CD4-positive, alpha-beta T cell treated with Interleukin-15 for 1 hour (primary cell): ENCODE measurements at places on chromosomes 3 and 15.
A peak's percentile ranks its signal among the peaks of the same experiment; 100 is the strongest.

DNA sequence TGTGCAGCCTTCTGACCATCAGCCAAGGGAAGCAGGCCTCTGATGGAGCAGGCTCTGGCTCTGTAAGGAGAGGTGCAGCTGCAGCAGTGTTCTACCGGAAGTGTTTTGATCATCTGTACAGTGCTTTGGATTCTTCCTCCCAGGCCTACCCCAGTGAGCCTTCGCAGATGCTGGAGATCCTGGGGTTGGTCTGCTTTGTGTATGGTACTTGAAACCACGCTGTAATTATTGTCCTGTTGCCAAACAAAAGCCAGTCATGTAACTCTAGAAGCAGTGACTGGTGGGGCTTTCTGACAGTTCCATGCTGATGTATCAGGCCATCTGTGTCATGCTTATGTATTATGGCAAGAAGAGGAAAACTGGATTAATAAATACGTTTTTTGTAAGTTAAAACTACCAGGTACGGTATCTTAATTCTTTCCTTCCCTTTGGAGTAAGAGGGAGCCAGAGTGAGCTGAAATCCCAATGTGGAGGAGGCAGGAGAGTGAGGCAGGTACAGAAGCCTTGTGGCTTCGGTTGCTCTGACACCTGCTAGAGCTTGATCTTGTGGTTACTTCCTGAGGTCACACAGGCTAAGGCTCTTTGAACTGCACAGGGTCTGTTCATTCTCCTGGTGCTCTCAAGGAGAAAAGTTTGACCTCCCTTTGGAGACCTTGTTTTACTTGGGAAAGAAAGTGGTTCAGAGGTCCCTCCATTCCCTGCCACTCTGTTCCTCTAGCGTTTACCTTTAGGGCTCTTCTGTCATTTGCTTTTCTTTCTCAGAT is 3.7 kb downstream of the TMEM42 start:
- no peak for DNase-seq

- DNase-seq = peak; percentile 8
Observed at GRCh38 chr15:70053001-70053715, 44.6 kb downstream of the TLE3 start.

- no peak for DNase-seq
Observed at GRCh38 chr3:192352142-192352541, 375.2 kb downstream of the FGF12 start.

DNA sequence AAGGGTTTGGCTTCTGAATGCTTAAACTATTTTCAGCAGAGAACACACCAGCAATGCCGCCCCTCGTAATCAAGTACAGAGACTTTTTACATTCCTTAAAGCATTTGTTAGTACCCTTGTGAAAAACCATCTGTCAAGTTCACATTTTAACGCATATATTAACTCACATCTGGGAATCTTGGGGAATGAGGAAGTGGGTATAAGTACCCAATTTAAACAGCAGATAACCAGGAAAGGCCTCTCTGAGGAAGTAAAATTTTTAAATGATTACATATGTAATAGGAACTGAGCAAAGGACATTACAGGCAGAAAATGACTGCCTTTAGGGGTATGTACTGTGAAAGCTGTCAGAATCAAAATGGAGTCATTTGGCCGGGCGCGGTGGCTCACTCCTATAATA is 12.8 kb upstream of the CFAP44 start:
- DNase-seq = no peak

- no peak for DNase-seq
Observed at GRCh38 chr3:47161983-47162696, 1.8 kb downstream of the SETD2 start.

DNA sequence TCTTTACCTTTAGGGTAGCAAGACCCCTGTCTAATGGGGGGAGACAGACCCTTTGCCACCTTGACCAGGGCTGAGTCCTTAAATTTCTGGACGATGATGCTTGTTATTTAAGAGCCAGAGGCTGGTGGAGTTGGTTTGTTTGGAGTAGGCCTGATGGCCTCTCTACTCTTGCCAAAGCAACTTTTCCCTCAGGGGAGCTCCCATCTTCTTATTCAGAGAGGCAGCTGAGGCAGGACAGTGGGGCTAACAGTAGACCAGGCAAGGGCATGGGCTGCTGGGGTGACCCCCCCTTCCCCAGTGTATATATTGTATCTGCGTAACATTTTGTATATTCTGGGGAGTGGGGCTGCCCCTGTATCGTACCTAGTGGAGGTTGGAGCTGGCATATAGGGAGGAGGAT is 10.3 kb downstream of the RPS17 start:
- DNase-seq = no peak

GRCh38 chr15:72797338-72797689 is 13.8 kb upstream of the ADPGK start:
- DNase-seq = no peak

GRCh38 chr3:186097663-186098451 is 11.0 kb downstream of the ETV5 start:
- DNase-seq = no peak

DNA sequence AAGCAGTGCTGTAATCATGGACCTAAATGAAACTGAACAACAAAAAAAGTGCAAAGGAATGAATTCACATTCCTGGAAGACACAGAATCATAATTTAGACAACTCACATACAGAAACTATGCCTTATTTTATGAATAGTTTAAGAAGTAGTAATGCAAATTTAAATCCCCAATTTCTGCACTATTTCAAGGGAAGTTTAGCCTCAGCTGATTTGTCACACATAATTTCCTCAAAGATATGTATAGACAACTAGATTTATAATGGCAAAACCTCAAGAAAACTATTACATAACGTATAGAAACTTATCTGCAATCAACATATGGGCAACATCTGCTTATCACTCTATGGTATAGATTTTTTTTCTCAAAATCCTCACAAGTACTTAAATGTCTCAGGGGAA is 7.8 kb upstream of the PTX3 start:
- DNase-seq = no peak

GRCh38 chr3:8903191-8903590 is 60.1 kb downstream of the RAD18 start:
- DNase-seq = no peak

GRCh38 chr15:39713846-39714245 is 68.8 kb downstream of the FSIP1 start:
- DNase-seq = no peak

- DNase-seq = no peak
Observed at GRCh38 chr3:119974656-119975055, 119.6 kb downstream of the GSK3B start.

- DNase-seq = no peak
Observed at GRCh38 chr15:66927201-66928077, 138.0 kb upstream of the SMAD3 start.

DNA sequence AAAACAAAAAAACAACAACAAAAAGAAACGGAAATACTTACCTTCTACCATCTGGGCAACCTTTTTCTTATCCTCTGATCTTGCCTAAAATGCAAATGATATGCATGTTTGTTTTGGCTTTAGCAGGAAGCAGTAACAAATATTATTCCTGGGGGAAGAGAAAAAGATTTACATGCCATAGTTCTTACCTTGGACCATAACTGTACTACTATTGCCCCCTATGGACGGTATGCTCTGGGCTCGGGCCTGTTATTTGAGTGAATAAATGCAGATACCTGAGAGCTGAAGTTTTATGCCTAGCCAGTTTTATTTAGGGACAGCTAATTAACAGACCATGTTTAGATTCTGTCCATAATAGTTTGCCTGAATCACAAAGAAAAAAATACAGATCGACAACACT is 12.6 kb upstream of the STARD5 start:
- peak; percentile 53 for DNase-seq

DNA sequence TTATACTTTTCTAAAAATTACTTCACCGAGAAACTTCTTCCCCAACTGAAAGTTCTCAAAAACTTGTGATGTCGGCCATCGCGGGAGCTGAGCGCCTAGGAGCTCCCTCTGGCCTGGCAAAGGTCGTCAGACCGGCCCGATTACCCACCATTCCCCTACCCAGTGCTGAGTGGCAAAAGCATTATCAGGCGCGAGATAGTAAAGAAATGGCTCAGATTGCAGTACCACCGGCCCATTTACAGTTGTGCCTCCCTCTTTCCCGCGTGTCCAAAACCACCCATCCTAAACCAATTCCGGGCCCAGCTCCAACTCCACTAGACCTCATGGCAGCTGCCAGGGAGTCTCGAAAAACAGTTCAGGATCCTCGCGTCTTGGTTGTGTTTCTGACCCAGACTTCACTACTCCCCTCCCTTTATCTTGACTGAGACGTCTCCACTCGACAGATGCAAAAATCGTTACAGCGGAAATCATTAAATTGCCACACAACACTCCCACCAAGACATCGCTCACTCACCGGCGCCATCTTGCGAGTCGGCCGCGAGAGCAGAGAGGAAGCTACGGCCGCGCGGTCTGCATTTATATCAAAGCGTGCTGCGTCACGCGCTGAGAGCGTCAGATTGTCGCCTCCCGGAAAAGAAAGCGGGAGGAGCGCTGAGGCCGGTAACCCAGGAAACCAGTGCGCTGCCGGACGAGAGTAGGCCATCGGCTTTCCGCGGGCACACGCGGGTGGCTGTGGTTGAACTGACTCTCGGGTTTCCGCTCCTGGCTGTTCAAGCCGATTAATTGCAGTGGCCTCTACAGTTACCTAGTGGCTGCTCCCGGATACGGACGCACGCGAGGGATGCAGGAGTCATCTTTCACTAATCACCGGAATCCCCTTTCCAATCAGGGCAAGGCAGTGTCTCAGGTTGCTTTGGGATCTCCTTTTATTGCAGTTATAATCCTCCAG is at the start of gene RPL22L1:
Gene RPL22L1, minus strand, starts transcription at position 551 of the 949 bp plus-strand sequence. Its CDS starts 28 bp downstream, at position 523.
- peak; percentile 95 for DNase-seq

DNA sequence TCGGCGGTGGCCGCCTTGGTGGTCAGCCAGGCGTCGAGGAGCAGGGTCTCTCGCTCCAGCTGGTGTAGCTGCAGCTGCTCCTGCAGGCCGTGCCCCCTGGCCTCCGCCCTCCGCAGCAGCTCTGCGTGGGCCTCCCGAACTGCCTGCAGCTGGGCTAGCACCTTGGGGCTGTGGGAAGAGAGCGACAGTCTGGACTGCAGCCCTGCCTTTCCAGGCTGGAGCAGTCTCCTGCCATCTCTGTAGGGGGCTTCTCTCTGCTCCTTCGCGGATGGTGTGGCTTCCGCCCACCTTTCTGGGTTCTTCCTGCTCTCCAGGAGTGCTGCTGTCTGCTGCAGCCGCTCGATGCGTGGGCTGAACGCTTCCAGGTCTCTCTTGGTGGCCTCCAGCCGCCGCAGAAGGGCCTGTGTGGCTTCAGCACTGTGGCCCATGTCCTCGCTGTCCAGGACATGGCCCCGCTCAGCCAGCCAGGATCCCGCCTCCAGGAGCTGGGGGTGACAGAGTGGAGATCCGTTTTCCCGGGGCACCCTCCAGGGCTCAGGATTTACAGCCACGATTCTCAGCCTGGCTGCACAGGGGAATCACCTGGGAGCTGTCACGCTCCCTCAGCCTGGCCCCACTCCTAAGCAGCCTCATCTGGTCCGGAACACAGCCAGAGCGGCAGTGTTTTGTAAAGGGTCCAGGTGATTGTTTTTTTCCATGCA is 16.8 kb downstream of the PLA2G4B start:
- no peak for DNase-seq

DNA sequence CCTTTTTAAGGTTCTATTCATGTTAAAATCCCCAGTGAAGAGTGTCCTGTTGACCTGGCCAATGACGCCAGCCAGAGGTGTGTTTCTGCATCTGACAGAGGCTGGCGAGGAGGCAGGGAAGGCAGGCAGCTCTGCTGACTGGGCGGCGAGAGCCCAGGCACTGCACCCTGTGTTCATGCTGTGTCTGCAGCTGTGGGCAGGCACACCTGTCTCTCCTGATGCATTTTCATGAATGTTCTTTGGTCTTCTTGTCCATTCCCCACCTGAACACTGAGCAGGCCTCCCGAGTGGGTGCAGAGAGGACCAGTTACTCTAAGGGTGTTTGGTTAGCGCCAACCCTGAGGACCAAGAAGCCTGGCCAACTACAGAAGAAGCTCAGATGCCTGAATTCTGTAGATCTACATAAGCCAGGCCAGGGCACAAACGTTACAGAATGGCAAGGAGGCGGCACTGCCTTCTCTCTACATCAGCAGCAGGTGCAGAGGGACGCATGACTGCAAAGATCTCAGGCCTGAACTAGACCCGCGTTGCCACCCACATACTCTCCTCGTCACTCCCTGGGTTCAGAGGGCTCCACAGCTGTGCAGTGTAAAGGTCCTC is 233.7 kb downstream of the OCA2 start:
- DNase-seq = no peak

DNA sequence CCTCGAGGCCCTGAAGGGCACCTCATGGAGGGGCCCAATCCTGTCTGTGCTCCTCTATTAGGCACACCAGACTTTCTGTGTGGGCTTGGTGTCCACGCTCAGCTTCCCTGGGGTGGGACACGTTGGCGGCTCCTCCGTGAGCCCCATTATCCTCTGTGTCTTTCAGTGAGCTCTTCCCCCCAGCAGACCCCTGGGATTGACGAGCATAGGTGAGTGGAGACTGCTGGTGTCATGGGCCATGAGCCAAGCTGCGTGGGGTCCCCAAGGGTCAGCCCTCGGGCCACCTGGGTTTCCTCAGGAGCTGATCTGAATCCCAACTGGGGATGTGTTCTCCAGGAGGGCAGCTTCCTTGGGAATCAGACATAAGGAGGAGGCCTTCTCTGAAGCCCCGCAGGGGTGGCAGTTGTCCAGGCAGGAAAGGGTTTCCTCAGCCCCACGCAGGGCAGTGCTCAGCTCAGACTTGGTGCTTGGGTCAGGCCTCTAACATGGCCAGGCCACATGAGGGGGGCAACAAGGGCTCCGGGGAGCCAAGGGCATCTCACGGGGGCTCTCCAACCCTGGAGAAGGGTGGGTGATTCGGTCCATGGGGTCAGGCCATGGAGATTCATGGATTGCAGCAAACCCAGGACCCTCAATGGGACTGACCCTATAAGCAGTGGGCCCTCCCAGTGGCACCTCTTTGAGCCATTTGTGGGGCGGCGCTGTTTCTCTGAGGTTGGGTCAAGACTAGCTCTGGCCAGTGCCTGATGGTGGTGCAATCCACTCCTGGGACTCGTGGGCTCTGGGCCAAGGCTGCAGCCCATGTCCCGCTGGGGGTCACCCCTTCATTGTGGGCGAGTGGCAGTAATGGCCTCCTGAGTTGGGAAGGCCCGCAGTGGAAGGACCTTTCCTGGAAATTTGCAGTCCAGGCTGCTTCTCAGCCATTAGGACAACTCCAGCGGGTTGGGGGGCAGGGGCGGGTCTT is 222.5 kb downstream of the SNRPN start:
- DNase-seq = peak; percentile 12

DNA sequence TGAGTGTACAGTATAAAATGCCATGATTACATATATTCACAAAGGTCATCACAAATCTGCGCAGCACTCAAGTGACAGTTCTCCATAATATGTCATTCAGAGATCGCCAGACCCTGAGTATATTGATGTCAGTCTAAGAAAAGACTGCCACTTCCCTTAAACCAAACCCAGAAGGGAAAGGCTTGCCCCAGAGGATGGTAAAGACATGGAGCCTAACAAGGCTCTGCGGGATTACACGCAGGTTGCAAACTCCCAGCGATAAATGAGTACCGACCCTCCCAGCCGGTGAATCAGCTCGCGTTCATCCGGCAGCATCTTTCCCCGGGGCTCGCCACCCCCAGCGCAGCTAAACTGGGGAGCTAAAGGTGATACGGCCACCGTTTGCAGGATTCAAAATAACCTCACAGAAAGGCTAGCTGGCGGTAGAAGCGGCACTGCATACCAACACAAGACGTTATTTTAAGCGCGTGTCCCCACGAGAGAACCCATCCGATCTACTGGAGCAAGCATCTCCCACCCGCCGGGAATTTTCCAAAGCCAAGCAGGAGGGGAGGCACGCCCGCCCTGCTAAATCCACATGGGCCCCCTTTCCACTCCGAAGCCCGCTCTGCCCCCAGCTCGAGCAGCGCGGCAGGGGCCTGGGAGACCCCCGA is 643 bp downstream of the MYO5A start:
- peak; percentile 26 for DNase-seq

GRCh38 chr3:140203510-140203909 is 268.5 kb downstream of the CLSTN2 start:
- DNase-seq = no peak
